Renal cortex interstitium (tissue), 15 donors: ENCODE measurements at places on chromosomes 1 and 21. TPM values are rescaled to one million over a fixed set of nuclear protein-coding genes. Genes with fewer than 3 reads are reported as not detected.

The AIM2 gene
- 0.32 TPM for polyA plus RNA-seq

The LCE1C gene
- polyA plus RNA-seq, result not detected

The EDARADD gene
- 7.6 TPM for polyA plus RNA-seq

The H6PD gene
- polyA plus RNA-seq, result 40.5 TPM

The TLCD4 gene
- polyA plus RNA-seq, result 7.1 TPM

The TAF1A gene
- polyA plus RNA-seq, result 16.7 TPM

The TAS1R1 gene
- polyA plus RNA-seq, result not detected

GRCh38 chr1:228872080-228872479 is 136.8 kb downstream of the RHOU start:
- DNase-seq, result no peak

GRCh38 chr1:178192686-178193085 is 98.8 kb downstream of the RASAL2 start:
- no peak for DNase-seq

GRCh38 chr1:227883073-227883520 is 64.6 kb downstream of the WNT9A start:
- no peak for DNase-seq

GRCh38 chr21:37849506-37850102 is 66.7 kb downstream of the KCNJ6 start:
- DNase-seq, result no peak

DNA sequence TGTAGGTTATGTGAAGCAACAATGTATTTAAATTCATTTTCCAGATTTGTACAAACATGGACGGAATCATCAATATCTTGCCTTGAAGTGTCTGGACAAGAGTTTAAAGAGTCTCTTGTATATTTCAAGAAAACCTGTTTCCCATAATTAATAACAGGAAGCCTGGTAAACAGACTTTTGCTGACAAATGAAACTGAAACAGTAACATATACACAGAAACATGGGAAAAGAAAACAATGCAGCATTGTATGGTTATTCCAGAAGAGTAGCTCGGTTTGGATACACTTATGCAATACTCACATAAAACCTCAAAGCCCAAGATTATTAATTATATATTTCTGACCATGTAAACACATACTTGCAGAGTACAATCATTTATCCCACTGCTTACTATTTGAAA is 265.5 kb downstream of the PTPRC start:
- DNase-seq, result no peak

- no peak for DNase-seq
These were observed 126.4 kb downstream of the PCBP3 start for GRCh38 chr21:45769896-45770295.

GRCh38 chr1:30196457-30196856 is 526.9 kb downstream of the MATN1 start:
- no peak for DNase-seq

DNA sequence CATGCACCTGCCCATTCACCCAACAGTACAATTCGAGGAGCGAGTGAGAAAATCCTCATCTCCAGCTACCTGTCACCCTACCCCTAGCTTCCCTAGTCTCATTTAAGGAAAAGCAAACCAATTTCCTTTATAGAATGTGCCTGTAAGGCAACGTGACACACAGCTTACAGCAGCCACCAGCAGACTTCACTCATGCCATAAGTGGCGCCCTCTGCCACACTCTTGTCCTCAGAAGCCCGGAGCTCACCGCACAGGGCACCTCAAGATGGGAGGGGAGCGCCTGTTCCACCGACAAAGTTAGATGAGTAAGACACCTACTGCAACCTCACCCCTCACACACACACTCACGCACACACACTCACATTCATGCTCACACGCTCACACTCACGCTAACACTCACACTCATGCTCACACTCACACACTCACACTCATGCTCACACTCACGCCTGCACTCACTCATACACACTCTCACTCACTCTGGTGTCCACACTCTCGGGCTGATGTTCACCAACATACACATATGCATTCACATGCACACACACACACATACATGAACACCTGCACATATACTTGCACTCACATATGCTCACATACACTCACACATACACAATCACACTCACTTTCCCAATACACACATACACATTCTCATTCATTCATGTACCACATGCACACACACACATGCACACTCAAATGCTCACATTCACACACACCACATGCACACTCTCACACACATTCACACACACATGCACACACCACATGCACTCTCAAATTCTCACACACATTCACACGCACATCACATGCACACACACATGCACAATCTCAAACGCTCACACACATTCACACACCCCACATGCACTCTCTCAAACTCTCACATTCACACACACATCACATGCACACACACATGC is 170.7 kb downstream of the PSMG1 start:
- no peak for DNase-seq

DNA sequence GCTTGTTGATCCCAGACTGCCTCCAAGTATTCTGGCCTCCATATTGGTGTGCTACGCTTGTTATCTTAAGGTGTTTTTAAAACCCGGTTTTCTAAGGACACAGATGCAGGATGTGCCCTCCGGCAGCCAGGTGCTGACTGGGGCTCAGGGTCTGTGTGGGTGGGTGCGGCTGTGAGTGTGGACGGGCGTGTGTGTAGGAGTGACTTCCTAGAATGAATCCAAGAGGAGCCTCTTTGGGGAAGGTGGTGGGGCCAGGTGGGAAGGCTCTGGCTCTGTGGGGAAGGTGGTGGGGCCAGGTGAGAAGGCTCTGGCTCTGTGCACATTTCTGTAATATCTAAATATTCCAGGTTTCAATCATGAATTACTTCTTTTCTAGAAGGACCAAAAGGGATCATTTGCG is 12.8 kb upstream of the TSPEAR start:
- DNase-seq, result no peak

DNA sequence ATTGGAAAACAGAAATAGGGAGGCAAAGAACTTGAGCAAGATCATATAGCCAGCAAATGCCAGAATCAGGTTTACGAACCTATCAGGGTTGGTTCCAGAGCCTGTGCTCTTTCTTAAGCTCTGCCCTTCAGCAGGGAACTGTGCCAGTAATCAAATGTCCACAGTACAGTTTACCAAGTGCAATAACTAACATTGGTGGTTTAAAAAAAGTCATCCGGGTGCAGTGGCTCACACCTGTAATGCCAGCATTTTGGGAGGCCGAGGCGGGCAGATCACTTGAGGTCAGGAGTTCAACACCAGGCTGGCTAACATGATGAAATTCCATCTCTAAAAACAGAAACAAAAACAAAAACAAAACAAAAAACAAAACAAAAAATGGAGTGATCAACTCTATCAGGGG is 182.7 kb downstream of the LMX1A start:
- DNase-seq, result no peak

- no peak for DNase-seq
These were observed 7.5 kb downstream of the AVPR1B start for GRCh38 chr1:206109718-206110117.
